Activated CD4-positive, alpha-beta T cell treated with anti-CD3 and anti-CD28 coated beads, Interleukin-2, amount 50 U/mL, for 48 hours (primary cell): ENCODE measurements at places on chromosomes 11 and 22.

- no peak for DNase-seq
These were observed 765.8 kb upstream of the API5 start for GRCh38 chr11:42545954-42546353.

- no peak for DNase-seq
These were observed 2.2 kb downstream of the TNKS1BP1 start for GRCh38 chr11:57322256-57323166.

DNA sequence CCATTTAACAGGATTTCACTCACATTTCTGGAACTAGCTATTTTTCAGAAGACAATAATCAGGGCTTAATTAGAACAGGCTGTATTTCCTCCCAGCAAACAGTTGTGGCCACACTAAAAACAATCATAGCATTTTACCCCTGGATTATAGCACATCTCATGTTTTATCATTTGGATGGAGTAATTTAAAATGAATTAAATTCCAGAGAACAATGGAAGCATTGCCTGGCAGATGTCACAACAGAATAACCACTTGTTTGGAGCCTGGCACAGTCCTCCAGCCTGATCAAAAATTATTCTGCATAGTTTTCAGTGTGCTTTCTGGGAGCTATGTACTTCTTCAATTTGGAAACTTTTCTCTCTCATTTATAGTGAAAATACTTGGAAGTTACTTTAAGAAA, 9.2 kb downstream of the PRSS23 start:
- DNase-seq: no peak

DNA sequence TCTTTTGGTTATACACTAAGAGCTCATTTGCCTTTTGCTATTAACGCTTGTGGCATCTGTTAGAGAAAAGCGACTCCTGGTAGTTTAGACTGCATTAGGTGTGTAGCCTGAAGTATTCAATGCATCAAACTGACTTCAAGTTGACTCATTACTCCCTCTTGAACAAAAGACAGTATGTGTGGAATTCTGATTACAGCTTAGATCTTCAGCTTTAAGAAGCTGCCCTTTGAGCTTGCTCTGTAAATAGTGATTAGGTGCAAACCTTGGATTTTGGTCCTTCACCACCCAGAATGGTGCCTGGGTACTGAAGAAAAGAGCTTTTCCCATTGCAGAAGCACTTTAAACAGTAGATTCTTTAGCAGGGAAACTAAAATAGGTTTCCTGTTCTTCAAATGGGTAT, 62.1 kb downstream of the FAT3 start:
- no peak for DNase-seq

DNA sequence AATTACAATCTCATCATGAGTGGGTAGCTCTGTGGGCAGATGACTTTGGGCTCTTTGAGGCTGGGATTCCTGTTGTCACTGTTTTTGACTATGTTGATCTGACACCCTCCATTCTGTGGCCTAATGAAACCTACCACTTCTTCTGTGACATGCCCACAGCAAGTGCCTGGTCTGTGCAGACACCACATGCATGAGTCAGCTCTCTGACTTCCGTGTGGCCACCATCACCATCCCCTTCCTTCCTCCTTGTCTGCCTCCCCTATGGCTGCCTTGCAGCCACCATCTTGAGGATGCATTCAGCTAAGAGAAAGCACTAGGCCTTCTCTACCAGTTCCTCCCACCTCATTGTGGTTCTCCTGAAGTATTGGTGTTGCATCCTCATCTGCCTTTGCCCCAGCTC, 15.3 kb upstream of the OR10V1 start:
- no peak for DNase-seq

DNA sequence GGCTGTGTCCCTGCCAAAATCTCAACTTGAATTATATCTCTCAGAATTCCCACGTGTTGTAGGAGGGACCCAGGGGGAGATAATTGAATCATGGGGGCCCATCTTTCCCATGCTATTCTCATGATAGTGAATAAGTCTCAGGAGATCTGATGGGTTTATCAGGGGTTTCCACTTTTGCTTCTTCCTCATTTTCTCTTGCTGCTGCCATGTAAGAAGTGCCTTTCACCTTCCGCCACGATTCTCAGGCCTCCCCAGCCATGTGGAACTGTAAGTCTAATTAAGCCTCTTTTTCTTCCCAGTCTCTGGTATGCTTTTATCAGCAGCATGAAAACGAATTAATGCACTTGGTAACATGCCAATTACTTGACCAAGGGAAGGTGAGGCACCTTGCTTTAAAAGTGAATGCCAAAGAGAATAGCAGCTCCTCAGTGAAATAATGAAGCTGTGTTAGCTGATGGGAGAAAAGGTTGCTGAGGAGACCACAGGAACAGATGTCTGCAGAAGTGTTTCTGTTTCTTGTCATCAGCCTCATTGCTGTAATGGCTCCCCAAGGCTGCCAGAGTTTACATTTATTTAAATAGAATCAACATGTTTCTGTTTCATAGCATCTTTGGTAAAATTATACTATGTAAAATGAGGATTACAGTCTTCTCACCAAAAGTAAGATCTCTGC, 89.0 kb upstream of the CD44 start:
- no peak for DNase-seq

- DNase-seq: no peak
These were observed 115.7 kb downstream of the WNT7B start for GRCh38 chr22:45861259-45861658.

GRCh38 chr11:123450623-123451022, 20.6 kb downstream of the GRAMD1B start:
- DNase-seq: no peak

DNA sequence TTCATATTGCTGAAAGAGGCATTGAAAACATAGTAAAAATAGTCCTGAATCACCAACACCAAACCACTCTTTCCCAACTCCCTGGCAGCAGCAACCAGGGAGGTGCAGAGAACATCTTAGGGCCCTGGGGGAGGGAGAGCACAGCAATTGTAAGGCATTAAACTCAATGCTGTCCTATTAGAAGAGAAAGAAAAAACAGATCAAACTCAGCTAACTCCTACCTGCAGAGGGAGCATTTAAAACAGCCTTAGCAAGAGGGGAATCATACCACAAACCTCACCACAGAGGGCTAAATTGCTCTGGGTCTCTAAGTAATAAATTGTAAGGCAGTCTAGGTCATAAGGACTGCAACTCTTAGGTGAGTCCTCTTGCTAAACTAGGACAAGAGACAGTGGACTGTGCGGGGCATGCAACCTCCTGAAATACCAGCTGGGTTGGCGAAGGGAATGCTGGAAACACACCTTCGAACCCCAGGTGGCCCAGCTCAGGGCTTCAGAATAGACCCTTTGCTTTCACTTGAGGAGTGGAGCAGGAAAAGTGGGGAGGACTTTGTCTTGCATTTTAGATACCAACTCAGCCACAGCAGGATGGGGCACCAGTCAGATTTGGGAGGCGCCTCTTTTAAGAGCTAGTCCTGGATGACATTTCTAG, 697.1 kb upstream of the FAT3 start:
- no peak for DNase-seq

GRCh38 chr11:134363161-134363560, 31.4 kb downstream of the GLB1L2 start:
- DNase-seq: no peak

GRCh38 chr11:133830931-133831907, 14.1 kb downstream of the SPATA19 start:
- no peak for DNase-seq

- DNase-seq: no peak
These were observed 4.3 kb downstream of the DGCR6L start for GRCh38 chr22:20315337-20316216.

DNA sequence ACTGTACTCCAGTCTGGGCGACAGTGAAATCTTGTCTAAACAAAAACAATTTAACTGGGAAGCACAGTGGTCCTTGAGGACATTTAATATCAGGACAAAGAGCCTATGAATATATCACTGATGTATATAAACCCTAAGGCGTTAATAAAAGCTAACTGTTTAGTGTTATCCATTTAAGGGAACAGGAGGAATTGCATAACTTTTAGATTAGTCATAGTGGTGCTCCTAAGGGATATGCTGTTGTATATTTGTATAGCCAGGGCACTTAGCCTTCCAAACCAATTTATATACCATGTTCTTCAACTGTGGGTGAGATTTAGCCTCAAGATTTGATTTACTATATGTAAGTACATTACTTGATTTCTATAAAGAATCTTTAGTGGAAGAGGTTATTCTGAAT, 3.0 kb upstream of the CHEK1 start:
- no peak for DNase-seq

GRCh38 chr11:69538854-69539253, 57.4 kb downstream of the LINC01488 start:
- DNase-seq: no peak

DNA sequence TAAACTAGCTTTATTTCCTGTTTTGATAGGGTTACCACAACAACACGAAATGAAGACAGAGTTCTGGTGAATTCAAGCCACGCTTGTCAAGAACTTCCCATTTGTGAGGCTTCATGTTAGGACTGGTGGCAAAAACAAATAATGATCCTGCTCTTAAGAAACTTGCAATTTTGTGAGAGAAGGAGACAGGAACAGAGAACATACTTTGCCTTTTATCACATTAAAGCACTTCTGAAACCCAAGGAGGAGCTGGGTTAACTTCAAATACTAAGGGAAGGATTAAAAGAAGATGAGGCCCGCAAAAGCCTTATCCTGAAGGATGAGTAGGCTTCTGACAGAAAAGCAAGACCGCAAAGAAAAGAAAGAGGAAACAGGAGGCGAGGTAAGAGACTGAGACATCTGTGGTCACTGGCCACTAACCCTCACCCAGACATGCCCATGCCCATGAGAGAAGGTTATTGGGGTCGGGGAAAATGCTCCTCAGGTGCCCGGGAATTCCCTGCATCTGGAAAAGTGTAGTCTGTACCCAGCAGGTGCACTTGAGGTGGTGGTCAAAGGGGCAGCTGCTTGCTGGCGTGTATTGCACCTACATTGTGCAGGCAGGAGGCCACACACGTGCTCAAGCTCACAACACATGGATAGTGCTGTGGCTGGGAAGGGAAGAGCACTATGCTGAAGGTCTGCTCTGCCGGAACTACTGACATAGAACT, 50.5 kb downstream of the MAPK1 start:
- no peak for DNase-seq

GRCh38 chr22:22772396-22772795, 115.2 kb upstream of the IGLL5 start:
- DNase-seq: no peak

- no peak for DNase-seq
These were observed 60.7 kb upstream of the MPEG1 start for GRCh38 chr11:59273373-59273841.

DNA sequence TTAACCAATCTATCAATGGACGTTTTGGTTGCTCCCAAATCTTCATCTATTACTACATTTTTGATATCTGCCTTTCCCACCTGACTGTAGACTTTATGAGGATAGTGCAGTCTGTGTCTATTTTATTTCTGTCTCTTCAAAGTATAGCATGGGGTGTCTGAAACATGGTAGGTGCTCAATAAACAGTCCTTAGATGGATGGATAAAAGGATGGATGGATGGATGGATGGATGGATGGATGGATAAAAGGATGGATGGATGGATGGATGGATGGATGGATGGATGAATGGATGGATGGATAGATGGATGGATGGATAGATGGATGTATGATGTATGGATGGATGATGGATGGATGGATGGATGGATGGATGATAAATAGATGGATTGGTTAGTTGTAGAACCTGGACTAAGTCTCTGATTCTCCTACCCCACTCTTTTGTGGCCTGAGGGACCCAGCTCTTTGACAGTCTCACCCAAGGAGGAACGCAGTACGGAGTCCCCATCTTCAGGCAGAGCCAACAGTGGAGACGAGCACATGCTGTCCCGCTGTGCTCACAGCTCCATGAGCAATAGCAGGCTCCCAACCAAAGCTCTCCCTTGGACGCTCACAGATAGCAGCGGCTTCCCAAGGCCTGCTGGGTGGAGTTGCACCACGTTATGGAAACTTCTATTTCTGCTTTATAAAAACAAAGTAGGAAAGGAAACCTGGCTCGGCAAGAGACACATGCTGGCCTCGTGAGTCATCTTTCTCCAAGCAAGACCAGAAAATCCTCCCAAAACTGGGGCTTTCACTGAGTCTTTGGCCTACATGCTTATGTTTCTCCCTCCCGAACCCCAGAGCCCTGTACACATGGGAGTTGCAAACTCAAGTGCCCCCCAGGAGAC, 448.0 kb downstream of the MIAT start:
- DNase-seq: no peak

GRCh38 chr11:115803073-115803740, 299.0 kb upstream of the CADM1 start:
- DNase-seq: no peak

GRCh38 chr11:69584160-69584559, 56.8 kb upstream of the CCND1 start:
- no peak for DNase-seq

- no peak for DNase-seq
These were observed 60.2 kb upstream of the EMID1 start for GRCh38 chr22:29145321-29146072.

DNA sequence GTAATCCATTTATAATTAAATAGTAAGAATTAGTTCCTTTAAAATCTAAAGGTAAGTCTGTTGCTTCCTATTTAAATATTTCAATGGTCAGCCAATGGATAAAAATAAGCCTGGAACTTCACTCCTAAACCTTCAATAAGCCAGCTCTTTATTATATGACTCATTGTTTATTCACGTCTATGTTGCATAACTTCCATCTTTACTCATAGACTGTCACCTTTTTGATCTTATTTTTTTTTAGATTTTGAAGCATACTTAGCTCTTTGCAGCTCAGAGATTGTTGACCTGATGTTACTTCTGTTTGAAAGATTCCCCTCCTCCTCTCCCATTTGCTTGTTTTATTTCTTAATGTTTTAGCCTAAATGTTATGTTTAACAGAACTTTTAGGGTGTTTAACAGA, 1571.2 kb upstream of the RAG2 start:
- DNase-seq: no peak

DNA sequence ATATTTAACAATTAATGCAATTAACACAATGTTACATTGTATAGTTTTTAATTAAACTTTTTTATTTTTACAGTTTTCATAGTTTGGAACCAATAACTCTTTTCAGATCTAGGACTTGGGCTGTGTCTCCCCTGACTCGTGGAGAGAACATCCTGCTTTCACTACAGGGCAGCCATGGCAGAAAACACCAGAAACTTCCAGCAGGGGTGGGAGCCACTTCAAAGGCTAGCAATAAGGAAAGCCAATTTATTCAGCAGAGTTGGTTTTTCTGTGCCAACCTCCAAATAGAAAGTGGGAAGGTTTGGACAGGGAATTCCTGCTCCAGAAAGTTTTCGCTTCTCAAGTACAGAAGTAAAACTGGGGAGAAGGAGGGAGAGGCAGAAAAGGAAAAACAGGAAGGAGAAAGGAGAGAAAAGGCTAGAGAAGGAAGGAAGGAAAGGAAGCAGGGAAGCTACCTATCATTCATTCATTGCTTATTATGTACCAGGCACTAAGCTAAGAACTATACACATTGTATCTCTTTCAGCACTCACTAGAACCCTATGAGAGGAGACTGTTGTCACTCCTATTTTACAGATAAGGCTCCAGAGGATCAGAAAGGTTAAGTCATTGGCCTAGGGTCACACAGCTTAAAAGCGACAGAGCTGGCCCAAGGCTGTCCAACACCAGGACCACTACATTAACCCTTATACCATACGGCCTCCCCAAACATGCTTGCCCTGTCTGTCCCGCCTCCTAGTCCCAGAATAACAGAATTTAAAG, 54.8 kb upstream of the CREB3L1 start:
- DNase-seq: no peak
